CD4-positive, alpha-beta T cell treated with Interleukin-6 at 100 ng/mL for 8 hours (primary cell): ENCODE measurements at places on chromosomes 3 and 15.

DNA sequence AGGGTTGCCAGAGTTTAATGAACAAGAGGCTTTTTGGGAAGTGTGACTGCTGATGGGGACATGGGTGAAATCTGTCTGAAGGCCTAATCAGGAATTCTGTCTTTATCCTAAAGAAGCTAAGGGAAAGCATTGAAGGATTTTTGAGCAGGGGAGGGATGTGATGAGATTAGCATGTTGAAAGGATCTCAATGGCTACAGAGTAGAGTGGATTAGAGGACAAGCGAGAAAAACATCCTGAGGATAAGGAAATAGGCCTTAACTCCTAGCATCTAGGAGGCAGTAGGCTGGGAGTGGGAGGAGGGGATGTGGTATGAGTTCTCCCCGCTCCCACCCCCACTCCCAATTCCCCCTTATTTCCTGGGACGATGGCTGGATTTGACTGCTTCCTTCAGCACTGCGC lies 35.1 kb upstream of the SNTN start:
- DNase-seq = no peak

DNA sequence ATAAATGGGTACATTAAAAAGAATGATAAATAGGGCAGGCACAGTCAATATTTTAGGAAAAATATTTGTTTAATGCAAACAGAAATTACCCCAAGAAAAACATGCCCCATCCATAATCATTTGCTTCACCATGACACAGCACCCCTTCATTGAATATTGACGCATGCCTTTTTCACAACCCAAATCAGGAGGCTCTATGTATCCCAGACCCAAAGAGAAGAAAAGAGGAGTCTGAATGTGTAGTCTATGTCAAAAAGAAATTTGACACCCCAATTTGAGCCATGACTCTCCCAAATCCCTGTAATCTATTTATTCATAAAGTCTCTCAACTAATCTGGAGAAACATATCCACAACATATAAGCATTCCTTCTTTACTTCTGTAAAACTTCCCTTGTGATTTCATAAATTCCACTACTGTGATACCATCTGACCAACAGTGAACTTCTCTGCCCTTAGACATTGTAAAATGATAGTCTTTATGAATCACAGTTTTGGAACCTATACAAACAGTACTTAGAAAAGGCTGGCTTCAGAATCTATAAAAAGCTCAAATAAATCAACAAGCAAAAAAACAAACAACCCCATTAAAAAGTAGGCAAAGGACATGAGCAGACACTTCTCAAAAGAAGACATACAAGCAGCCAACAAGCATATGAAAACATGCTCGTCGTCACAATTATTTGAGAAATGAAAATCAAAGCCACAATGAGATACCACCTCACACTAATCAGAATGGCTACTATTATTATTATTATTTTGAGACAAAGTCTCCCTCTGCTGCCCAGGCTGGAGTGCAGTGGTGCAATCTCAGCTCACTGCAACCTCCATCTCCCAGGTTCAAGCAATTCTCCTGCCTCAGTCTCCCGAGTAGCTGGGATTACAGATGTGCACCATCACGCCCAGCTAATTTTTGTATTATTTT lies 53.4 kb upstream of the XRN1 start:
- no peak for DNase-seq

DNA sequence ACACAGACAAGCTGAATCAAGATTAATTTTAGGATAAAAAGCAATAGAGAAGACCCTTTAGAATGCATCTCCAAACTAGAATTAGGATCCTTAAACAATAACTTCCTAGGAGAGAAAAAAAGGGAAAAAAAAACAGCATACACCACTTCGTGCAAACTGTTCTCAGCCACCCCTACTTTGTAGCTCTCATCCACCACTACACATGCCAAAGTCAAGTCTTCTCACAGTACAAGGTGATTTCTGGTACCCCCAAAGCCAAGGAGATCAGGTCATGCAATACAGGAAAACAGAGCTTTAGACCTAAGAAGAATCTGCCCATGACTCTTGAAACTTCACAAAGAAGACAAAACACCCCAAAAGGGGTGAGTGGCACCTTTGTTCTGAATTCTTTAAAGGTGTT lies 166.9 kb downstream of the SUCNR1 start:
- DNase-seq = no peak

GRCh38 chr15:29550834-29551465 lies 271.3 kb downstream of the TJP1 start:
- no peak for DNase-seq

DNA sequence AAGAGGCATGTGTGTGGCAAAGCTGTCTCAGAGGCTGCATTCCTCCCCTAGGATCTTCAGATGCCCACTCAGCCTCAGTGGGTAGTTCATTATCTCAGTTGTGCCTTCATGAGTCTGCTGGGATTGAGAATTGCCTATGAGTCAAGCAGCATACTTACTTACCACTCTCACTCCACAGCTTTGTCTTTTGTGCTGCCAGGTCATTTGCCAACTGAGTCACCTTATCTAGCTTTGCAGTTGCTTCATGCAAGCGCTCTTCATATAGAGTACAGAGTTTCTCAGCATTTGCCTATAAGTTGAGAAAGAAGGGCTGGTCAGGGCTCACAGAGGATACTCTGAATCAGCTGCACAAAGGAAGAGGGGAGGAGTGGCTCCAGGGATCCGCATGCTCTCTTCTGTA lies 89.5 kb downstream of the MYH15 start:
- DNase-seq = no peak

- no peak for DNase-seq
Measured at GRCh38 chr3:81270603-81271379, 490.7 kb downstream of the GBE1 start.

GRCh38 chr15:88264622-88265021 lies 8.1 kb upstream of the NTRK3 start:
- DNase-seq = no peak

DNA sequence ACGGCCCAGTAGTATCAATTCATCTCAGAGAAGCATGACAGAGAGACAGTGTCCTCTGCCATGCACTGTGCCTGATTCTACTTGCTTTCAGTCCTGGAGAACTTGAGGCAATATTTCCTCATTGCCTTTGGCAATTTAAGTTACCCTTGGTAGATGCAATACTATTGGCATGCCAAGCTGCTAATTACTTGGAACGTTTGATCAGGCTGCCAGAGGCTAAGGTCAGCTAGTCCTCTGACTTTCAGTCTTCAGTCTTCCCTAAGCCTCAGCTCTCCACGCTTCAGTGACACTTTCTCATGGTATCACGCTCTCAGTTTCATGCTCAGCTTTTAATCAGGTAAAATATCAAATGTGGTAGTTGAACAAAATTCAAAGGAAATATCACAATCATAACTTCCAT lies 13.1 kb upstream of the OSBPL11 start:
- no peak for DNase-seq

DNA sequence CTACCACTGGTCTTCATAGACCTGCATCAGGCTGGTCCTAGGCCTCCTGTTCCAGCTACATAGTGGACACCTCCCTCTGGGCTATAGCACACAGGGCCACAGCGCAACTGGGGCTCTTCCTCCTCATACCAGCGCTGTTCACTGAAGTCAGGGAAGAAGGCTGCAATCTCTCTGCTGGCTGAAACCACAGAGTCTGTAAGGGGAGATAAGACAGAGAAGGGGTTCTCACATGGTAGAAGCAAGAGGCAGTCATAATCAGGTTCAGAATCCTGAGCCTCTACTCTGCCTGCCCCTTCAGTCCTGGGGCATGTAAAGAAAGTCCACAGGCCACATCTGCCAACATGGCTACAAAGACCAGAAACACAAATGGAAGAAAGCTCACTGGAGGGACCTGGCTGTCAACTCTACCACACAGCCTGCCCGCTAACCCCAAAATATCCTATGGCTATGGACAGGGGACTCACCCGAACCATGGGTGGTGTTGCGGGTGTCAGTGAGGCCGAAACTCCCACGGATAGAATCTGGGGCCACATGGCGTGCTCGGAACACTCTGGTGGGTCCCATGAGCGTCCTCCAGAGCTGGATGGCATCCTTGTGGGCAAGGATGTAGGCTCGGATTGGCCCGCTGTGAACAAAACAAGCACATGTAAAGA lies 38.7 kb downstream of the SPINK8 start:
- DNase-seq = no peak

GRCh38 chr3:119219069-119219468 lies 21.6 kb downstream of the B4GALT4 start:
- peak; percentile 57 for DNase-seq

GRCh38 chr15:71110405-71111180 lies 4.7 kb upstream of the THSD4 start:
- no peak for DNase-seq

DNA sequence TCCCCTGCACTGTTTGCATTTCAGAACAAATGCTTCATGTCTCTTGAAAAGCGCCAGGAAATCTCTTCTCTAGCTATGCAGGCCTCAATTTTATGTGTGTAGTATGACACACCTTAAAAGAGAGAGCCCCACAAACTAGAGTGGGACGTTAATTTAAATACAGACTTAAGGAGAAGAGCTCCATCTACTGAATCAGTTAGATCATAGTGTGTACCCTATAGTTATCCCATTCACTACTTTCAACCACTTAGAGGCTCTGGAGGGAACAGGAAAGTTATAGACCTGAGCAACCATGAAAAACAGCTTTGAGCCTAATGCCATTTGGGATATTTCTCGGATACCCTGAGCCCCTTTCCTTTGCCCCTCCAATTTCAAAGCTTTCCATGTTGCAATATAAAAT lies 153.7 kb downstream of the TIGIT start:
- no peak for DNase-seq

DNA sequence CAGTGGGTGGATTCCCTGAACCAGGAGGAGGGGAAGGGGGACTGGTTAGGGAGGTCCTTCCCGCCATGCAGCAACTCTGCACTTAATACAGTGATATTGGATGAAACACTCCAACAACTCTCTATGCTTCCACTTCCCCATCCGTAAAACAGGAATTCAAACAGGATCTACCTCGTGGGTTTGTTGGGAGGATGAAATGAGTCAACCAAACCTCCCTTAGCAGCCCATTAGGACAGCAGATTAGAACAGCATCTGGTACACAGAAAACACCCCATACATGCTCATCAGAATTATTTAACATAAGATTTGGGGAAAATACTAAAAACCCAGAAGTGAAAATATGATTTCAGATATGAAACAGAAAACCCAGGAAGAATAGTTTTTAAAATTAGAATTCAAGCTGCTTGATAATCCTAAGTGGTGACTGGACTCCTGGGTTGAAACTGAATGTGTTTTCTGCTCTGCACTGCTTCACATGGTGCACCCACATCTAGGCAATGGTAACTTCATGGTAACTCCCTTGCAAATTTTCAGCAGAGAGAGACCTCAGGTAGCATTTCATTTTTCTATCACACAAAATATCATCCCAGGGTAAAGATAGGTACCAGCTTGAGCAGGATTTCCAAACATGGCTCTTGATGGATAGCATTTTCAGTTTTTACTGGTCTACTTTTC lies 326.8 kb upstream of the FRG2C start:
- no peak for DNase-seq

DNA sequence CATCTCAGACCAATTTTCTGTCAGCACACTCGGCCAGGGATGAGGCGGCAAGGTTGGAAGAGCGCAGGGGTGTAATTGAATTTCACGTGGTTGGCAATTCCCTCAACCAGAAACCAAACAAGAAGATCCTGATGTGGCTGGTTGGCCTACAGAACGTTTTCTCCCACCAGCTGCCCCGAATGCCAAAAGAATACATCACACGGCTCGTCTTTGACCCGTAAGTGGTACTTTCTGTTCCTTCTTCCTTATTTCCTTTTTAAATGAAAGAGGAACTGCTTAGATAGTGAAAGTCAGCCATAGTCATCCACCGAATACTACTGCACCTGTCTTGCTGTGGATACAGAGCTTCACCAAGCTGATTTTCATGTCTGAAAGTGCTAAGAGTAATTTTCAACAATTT lies 60.1 kb downstream of the SGO1 start:
- no peak for DNase-seq

GRCh38 chr3:106631373-106632108 lies 745.7 kb upstream of the CCDC54 start:
- DNase-seq = no peak

- DNase-seq = peak; percentile 12
Measured at GRCh38 chr3:41200669-41201021, 1.3 kb downstream of the CTNNB1 start.

- no peak for DNase-seq
Measured at GRCh38 chr3:17808994-17809393, 66.6 kb upstream of the TBC1D5 start.

DNA sequence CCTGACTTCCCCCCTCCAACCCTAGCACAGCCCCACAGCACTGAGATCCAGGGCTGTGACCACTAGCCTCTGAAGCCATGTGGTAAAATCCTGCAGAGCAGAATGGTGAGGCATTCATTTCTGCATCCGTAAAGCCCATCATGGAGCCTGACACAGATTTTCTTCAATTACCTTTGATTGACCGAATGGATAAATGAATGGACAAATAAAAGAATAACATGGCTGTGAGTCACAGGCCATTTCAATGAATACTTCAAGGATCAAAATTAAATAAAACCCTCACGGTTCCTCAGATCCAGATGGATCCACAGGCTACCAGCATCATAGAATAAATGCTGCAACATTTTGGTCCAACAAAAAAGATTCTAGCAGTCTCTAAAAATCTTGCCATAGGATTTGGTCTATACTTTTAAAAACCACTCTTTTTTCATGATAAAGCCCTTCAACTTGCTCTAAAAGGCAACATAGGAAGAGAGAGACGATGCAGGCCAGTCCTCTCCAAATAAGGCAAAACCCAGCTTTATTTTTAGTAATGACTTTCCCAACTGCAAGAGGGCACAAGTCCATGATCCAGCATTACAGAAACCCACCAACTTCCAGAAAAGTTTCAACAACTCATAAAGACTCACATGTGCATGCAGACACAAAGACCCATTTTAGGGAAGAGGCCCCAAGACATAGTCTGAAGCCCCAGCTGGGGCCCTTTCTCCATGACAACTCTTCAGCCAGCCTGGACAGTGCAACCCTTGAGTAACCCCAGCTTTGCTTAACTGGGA lies 52.4 kb upstream of the MRPS22 start:
- no peak for DNase-seq
